H9 (cell line): ENCODE measurements at places on chromosomes 6 and 20.

GRCh38 chr6:133184798-133185372 lies 56.3 kb upstream of the EYA4 start:
- no peak for DNase-seq

- no peak for DNase-seq
Measured at GRCh38 chr6:90169374-90169773, 127.3 kb downstream of the BACH2 start.

GRCh38 chr6:105794239-105794638 lies 291.9 kb upstream of the PRDM1 start:
- DNase-seq, result peak; percentile 55

DNA sequence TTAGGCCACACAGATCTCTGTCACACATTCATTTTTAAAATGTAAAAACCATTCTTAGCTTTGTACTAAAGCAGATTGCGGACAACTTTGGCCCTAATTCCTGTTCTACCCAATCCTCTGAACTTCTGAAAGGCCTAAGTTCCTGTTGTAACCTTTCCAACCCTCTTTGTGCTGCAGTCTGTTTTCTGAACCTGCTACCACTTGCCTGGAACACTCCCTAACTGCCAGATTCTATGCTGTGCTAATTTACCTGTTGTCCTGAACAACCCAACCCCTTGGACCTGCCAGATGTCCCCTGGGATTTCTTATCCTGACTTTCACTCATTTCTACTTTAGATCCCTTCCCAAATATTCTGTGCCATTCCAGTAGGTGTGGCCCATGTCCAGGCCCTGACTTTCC lies 398.7 kb downstream of the ZFAND3 start:
- no peak for DNase-seq

GRCh38 chr6:63295553-63296194 lies 24.1 kb downstream of the LGSN start:
- no peak for DNase-seq

GRCh38 chr20:31707994-31708735 lies 14.5 kb downstream of the BCL2L1 start:
- DNase-seq, result peak; percentile 58

GRCh38 chr6:56009636-56010035 lies 134.2 kb upstream of the BMP5 start:
- no peak for DNase-seq

- no peak for DNase-seq
Measured at GRCh38 chr6:21091411-21091810, 502.1 kb upstream of the SOX4 start.

DNA sequence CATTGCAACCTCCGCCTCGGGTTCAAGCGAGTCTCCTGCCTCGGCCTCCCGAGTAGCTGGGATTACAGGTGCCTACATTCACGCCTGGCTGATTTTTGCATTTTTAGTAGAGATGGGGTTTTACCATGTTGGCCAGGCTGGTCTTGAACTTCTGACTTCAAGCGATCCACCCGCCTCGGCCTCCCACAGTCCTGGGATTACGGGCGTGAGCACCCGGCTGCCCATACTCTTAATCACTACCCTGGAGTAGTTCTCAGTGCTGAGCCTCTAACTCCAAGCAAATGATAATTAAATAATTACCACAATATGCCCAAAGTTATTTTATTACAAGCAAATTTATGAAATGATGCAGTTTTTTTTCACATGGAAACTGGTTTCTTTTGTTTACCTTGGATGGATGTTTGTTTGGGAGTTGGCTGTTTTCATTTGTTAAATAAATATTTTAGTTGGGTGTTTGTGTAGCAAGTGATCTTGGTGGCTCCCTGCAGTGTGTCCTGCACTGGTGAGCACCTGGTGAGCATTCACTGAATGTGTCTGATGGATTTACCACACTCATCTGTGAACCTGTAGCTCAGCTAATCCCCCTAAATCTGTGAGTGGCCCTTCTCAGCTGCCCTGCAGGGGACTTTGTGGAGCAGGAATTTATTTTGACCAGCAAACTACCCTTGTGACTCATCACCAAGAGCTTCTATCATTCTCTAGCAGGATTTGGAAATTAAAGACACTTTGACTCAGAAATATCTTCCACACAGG lies 36.9 kb downstream of the UTRN start:
- no peak for DNase-seq

DNA sequence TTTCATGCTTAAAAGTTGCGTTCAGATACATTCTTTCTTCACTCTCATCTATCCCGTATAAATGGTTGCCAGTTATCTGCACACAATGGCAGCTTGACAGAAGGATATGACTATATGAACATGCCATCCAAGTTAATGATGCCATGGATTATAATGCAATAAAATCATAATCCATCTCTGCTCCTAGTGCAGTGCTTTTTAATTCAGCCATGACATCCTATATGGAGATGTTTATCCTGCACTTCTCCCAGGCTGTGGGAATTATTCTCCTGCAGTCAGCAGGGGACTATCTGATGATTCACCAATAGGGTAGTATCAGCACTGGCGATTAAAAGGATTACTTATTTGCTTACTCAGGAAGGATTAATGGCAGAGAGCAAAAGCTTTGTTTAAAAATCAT lies 273.8 kb downstream of the SAMD5 start:
- no peak for DNase-seq

DNA sequence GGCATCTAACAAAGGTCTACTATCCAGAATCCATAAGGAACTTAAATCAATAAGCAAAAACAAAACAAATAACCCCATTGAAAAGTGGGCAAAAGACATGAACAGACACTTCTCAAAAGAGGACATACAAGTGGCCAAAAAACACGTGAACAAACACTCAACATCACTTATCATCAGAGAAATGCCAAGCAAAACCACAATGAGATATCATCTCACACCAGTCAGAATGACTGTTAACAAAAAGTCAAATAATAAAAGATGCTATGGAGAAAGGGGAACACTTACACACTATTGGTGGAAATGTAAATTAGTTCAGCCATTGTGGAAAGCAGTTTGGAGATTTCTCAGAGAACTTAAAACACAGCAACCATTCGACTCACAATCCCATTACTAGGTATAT lies 19.4 kb upstream of the VNN1 start:
- DNase-seq, result no peak

DNA sequence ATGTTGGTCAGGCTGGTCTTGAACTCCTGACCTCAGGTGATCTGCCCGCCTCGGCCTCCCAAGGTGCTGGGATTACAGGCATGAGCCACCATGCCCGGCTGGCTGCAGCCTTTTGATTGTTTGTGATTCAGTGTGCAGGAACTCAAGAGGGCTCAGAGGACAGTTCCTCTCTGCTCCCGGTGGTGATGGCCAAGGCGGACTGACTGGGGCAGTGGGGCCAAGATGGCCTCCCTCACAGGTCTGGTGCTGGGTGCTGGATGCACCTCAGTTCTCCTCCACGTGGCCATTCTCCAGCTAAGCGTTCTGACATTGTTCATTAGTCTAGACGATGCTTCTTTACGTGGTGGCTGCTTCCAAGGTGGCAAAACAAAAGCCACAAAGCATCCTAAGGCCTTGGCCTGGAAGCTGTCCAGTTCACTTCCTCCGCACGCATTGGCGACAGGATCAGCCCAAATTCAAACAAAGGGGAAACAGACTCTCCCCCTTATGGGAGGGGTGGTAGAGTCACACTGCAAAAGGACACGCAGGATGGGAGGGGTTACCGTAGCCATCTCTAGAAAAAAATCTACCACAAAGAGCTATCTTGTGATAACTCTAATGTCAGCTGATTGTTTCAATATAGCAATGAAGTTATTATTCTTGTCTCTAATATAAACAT lies 146.9 kb downstream of the FOXC1 start:
- DNase-seq, result no peak

- no peak for DNase-seq
Measured at GRCh38 chr20:53408691-53409446, 184.8 kb downstream of the ZNF217 start.

DNA sequence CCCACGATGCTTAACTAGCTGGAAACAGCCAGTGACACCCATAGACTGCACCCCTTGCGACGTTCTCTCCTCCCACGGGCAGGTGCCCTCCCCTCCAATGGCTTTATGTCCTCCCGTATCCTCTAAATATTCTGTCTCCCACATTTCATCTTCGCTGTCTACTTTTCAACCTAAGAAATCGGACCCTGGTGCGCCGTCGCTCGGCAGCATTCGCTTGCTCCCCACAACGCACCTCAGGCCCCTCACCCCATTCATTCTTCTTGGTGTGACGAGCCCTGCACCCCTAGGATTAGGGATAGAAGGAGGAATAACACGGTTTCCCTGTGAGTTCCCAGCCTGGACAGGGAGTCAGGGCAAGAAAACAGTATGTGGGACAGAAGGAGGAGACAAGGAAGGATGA lies 74.3 kb upstream of the FOXQ1 start:
- no peak for DNase-seq

DNA sequence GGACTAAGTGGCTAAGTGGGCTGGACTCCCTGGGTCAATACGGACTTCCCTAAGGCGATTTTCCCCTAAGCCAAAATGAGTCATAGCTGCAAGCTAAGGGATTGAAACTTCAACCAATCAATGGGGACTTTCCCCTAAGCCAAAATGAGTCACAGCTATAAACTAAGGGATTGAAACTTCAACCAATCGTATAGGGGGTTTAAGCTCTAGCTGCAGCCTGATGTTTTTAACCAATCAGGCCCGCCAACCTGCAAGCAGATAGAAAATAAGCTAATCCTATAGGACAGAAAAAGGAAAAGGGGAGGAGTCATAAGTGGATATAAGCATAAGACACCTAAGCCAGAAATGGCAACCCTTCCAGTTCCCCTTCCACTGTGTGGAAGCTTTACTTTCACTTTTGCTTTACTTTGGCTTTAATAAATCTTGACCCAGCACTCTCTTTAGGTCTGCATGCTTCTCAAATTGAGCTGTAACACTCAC lies 655.0 kb upstream of the HS3ST5 start:
- DNase-seq, result no peak

DNA sequence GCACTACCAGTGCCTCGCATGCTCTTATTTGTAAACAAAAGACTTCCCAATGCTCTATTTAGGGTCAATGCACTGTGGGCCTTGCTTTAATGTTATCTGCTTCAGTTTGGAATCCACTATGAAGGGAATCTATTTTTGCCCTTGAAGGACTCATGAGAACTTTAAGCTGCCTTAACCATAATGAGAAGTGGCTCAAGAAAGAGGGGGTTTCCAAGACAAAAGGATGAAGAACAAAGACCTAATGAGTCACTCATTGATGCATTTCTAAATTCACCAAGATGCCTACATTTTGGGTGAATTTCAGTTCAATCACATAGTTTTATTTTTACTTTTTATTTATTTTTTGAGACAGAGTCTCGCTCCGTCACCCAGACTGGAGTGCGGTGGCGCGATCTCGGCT lies 228.2 kb downstream of the LY86 start:
- DNase-seq, result no peak

GRCh38 chr6:149045404-149045803 lies 272.1 kb upstream of the TAB2 start:
- DNase-seq, result no peak

DNA sequence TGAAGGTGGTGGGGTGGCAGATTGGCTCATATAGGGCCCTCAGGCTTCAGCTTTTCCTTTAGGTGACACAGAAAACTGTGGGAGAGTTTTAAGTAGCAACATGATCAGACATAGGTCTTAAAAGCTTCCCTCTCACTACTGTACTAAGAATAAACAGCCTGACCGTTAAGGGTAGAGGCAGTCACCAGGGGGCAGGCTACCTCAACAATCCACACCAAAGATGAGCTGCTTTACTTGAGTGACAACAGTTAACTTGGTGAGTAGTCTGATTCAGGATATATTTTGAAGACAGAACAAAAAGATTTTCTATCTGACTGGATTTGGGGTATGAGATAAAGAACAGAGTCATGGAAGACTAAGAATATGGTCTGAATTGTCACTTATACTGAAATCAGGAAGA lies 193.1 kb upstream of the SHLD1 start:
- DNase-seq, result peak; percentile 66

DNA sequence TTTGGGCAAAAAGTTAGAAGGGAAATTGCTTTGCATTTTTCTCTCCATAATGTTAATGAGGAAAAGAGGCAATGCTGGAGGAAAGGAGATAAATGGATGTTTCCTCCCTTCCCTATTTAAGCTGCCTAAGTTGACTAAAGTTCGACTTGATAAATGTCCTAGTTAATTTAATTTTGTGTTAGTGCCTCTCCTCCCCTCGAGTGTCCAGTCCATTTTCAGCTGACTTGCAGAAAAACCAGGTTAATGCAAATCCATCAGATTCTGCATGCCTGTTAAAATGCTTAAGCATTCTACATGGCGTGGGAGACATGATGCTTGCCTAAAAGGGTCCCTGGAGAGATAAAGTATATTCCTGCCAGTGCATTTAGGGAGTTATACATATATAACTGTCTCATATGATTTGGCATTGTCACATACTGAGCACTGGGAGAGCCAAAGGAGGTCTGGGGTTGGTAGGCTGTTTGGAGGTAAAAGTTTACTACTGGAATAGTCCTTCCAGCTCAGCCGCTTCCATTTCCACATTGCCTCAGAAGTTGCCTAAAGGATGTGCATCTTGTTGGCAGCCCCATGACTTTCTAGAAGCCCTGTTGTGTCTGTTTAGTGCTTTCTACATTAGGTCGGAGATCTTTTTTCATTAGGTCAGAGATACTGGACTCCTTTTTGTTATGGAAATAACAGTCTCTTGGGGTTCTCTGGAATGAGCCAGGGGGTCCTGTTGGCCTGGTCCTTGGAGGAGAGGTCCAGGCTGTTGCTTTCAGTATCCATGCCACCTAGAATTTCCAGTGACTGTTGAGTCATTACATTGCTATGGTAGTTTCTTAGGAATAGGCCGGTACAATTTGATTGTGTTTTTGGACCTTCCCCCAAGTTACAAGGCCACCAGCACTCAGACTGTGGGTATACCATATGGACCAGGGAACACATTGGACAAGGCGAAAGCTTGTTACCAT lies 30.4 kb downstream of the JARID2 start:
- DNase-seq, result no peak

DNA sequence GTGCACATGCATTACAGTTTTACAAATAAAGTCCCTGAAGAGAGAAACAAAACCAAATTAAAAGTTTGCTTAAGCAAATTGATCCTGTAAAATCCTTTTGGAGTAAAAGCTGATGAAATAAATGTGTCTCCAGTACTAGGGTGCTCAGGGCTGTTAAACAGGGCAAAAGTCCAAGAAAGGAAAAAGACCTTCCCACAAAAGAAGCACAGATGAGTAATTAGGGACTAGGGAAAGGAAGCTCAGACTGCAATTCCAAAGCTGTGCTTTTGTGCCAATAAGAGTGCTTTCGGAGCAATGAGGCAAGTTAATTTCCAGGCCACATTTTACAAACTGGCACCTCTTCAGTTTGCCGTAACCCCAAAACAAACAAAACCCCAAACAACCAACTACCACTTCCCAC lies 10.4 kb upstream of the RNF182 start:
- DNase-seq, result no peak

GRCh38 chr20:42559665-42560064 lies 630.0 kb downstream of the PTPRT start:
- DNase-seq, result no peak

GRCh38 chr6:137927777-137928218 lies 60.7 kb downstream of the TNFAIP3 start:
- no peak for DNase-seq

GRCh38 chr6:133062696-133063306 lies 178.4 kb upstream of the EYA4 start:
- DNase-seq, result no peak

- no peak for DNase-seq
Measured at GRCh38 chr6:161487694-161488093, 213.8 kb upstream of the AGPAT4 start.

- DNase-seq, result no peak
Measured at GRCh38 chr6:97626671-97627441, 343.8 kb upstream of the MMS22L start.
